ENCODE measurements at places on chromosomes 1 and 21.
A peak's percentile ranks its signal among the peaks of the same experiment; 100 is the strongest.

DNA sequence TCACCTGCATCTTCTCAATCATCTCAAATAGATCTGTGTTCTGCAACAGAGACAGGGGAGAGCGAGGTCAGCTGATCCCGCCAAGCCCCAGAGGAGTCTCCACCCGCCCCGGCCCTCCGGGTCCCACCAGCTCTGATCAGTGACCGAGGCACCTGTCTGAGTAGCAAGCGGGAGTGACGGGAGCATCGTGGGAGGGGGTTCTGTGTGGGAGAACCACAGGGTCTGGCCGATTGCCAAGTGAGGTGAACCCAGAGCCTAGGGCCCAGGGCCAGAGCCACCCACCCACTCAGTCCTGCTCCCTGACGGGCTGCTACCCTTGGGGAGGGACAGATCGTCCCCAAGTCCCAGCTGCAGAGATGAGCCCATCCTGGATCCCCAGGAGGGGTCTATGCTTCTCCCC is 49.1 kb downstream of the RAP1GAP start:
- DNase-seq, result no peak

- no peak for DNase-seq
Measured at GRCh38 chr1:234226113-234226818, 147.0 kb upstream of the COA6 start.

GRCh38 chr1:32448773-32449456 is 16.0 kb upstream of the ZBTB8B start:
- DNase-seq, result no peak

- no peak for DNase-seq
Measured at GRCh38 chr1:229431284-229432115, 2.4 kb downstream of the ACTA1 start.

GRCh38 chr1:205458777-205459566 is 3.1 kb upstream of the BLACAT1 start:
- peak; percentile 49 for DNase-seq

- DNase-seq, result no peak
Measured at GRCh38 chr21:46081862-46082712, 15.8 kb upstream of the COL6A2 start.

GRCh38 chr1:158008630-158009029 is 15.2 kb downstream of the KIRREL1 start:
- no peak for DNase-seq

DNA sequence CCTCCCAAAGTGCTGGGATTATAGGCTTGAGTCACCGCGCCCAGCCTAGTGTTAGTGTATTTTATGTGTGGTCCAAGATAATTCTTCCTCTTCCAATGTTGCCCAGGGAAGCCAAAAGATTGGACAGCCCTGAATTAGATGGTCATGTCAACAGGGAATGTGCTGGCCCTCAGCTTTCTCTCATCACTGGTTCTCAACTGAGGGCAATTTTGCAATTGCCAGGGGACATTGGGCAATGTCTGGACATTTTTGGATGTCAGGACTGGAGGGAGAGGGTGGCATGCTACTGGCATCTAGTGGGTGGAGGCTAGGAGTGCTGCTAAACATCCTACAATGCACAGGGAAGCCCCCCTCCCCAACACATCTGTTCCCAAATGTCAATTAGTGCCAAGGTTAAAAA is 95.0 kb downstream of the LAMC2 start:
- DNase-seq, result no peak

DNA sequence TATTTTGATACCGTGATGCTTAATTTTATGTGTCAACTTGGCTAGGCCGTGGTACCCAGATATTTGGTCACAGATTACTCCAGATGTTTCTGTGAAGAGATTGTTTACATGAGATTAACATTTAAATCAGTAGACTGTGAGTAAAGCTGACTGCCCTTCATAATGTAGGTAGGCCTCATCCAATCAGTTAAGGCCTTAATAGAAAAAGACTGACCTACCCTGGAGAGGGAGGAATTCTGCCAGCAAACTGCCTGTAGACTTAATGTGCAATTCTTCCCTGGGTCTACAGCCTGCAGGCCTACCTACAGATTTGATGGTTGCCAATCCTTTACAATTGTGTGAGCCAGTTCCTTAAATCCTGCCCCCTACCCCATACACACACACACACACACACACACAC is 4.3 kb downstream of the SETSIP start:
- DNase-seq, result no peak

- DNase-seq, result no peak
Measured at GRCh38 chr1:70707214-70707613, 296.1 kb downstream of the CTH start.

- no peak for DNase-seq
Measured at GRCh38 chr1:208962867-208963266, 620.6 kb upstream of the CAMK1G start.

GRCh38 chr1:66506991-66507390 is 27.0 kb upstream of the SGIP1 start:
- DNase-seq, result no peak

DNA sequence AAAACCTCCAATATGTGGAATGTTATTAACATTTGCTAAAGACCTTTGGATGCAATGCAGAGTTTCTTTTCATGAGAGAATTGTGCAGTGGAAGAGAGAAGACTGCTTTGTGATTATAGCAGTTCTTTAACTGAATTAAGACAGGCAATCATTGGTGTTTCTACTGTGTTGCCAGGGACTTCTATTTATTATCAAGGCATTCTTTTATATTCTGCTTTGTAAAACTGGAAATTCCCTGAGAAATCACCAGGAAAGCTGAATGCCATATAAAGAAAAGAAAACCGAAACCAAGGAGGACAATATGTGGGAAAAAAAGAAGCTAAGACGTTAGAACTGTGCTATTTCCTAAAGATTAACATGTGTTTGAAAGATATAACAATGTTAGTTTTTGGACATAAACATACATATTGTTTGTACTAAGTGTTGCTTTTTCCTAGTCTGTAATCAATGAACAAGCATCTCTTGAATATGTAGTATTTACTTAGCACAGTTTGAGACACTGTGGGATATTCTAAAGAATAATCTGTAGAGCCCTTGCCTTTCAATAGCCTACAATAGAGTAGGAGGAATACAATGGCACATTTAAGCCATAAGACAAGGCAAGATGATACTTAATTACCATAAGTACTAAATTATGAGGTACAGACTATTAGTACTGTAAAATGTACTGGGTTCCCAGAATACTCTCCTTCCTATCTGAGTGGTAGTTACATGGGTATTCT is 47.1 kb downstream of the EXTL2 start:
- DNase-seq, result no peak

- no peak for DNase-seq
Measured at GRCh38 chr1:8382608-8383505, 64.9 kb downstream of the SLC45A1 start.

GRCh38 chr1:100074604-100075395 is 57.9 kb downstream of the SASS6 start:
- DNase-seq, result no peak

- DNase-seq, result no peak
Measured at GRCh38 chr1:225554216-225554812, 98.6 kb downstream of the ENAH start.

GRCh38 chr1:218351391-218352074 is 6.4 kb downstream of the TGFB2 start:
- DNase-seq, result peak; percentile 10

- DNase-seq, result no peak
Measured at GRCh38 chr1:83641206-83641658, 357.7 kb downstream of the TTLL7 start.

- peak; percentile 48 for DNase-seq
Measured at GRCh38 chr21:44875316-44875700, 1.8 kb upstream of the PTTG1IP start.

- DNase-seq, result no peak
Measured at GRCh38 chr1:3598522-3599285, 12.6 kb downstream of the MEGF6 start.

GRCh38 chr1:210792250-210793102 is 341.5 kb downstream of the KCNH1 start:
- DNase-seq, result no peak

DNA sequence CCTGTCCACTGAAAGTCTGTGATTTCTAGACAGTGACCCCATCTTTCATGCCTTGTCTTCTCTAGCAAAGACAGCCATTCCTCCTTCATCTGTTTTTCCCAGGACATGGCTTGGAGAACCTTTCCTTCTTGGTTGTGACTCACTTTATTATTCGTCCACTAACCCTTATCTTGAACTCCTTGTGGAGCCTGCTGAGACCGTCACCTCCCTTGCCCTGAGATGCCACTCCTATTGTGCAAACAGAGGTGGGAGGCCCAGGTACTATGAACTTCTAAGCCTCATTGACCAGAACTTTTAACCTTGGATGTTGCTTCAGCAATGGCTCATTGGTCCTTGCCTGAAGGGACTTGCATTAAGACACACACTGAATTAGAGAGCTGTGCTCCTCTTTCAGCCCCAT is 117.5 kb downstream of the FOXD2 start:
- DNase-seq, result no peak

GRCh38 chr1:54937469-54937868 is 43.0 kb upstream of the TMEM61 start:
- no peak for DNase-seq

GRCh38 chr1:113205980-113206766 is 133.2 kb downstream of the LRIG2 start:
- no peak for DNase-seq

- no peak for DNase-seq
Measured at GRCh38 chr1:79679916-79680315, 673.4 kb upstream of the ADGRL4 start.

DNA sequence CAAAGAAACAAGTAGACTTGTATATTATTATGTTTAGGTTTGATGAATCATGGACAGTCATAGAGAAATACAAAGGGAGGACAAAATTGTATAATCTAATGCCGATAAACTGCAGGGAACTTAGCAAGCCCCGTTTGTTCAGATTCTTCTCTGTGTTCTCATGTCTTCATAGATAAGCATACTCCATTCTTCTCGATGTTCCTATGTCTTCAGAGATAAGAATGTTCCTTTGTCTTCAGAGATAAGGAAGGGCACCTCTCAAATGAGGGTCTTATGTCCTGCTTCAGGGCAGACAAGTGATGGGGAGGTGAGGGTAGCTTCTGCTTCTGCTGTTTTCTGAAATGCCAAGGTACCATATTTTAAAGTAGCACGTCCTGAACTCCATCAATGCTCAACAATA is 19.7 kb upstream of the TADA1 start:
- DNase-seq, result no peak

GRCh38 chr21:39071623-39072214 is 111.5 kb downstream of the PSMG1 start:
- DNase-seq, result no peak

- no peak for DNase-seq
Measured at GRCh38 chr1:199948587-199949280, 78.8 kb upstream of the NR5A2 start.

GRCh38 chr1:108141621-108142020 is 58.5 kb downstream of the SLC25A24 start:
- no peak for DNase-seq

GRCh38 chr21:45356653-45357435 is 48.1 kb upstream of the COL18A1 start:
- no peak for DNase-seq

- DNase-seq, result no peak
Measured at GRCh38 chr1:51610637-51611036, 6.3 kb upstream of the OSBPL9 start.

GRCh38 chr1:7407980-7408770 is 362.9 kb upstream of the VAMP3 start:
- no peak for DNase-seq

DNA sequence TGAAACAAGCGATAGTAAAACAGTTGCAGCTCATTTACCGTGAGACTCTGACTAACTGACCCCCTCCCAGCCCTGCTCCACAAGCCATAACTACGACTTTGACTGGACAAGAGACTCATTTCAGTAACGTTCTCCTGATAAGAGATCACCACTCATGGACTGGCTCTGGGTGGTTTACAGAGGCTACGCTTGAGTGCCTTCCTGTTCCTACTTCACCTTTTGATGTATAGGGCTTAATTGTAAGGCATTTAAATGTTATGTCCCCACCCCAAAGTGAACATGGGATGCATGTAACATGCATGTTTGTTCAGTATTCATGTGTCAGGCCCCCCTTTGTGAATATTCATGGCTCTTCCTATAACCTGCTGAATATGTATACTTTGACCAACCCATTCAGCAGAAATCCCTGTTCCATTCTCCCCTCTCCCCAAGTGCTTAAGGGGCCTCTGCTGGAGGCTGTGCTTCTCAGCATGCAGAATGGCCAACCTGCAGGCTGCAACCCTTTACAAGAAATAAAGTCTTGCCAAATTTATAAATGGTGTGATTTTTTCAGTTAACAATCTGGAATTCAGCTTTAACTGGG is 50.7 kb upstream of the SPOCD1 start:
- no peak for DNase-seq

DNA sequence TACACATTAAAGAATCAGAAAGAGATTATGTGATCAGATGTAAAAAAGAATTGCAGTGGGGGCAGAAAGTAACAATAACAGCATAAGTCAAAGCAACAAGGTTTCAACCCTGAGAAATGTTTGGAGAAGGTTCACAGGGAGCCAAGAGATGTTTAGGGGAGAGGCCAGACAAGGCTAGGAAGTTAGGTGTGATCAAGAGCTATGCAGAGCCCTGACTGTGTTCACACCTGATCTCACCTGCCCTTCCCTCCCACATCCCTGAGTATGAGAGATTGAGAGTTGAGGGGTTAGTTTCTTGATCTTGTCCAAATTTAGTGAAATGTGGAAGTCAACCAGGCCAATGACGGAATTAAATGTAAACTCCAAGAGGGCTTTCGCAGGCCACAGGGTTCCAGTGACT is 10.2 kb downstream of the PTPN14 start:
- DNase-seq, result no peak

DNA sequence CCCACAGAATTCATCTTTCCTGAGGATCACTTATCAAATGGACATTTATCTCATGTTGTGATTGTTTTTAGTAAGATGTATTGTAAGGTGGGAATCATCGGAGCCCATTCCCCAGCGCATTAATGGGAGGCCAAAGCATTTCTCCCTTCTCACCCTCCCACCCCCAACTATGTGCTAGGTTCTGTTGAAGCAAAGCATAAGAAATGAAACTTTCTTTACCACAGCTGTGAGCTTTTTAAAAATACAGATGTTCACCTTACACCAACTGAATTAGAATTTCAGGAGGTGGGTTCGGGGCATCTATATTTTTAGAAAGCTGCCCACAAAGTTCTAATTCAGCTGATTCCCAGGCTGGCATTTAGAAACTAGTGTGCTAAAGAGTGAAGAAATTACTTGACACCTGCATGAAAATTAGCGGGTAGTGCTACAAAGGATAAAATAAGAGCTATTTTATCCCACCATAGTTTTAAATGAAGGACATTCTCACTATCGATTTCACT is 26.3 kb downstream of the UAP1 start:
- no peak for DNase-seq
